Stimulated activated CD8-positive, alpha-beta memory T cell treated with anti-CD3 and anti-CD28 coated beads, Interleukin-7, amount 100 ng/mL, for 24 hours (primary cell): ENCODE measurements at places on chromosomes 3 and 15.

- no peak for DNase-seq
These were observed at the start of gene PLOD2 for GRCh38 chr3:146160964-146161662. Gene PLOD2, minus strand, starts transcription at chr3:146161184. Its CDS starts 195 bp downstream, at chr3:146160989.

GRCh38 chr3:173690542-173691180 is 293.1 kb downstream of the NLGN1 start:
- no peak for DNase-seq

GRCh38 chr3:32499585-32499984 is 3.1 kb downstream of the CMTM6 start:
- DNase-seq, result no peak

GRCh38 chr3:3778641-3779270 is 20.5 kb upstream of the LRRN1 start:
- DNase-seq, result no peak

DNA sequence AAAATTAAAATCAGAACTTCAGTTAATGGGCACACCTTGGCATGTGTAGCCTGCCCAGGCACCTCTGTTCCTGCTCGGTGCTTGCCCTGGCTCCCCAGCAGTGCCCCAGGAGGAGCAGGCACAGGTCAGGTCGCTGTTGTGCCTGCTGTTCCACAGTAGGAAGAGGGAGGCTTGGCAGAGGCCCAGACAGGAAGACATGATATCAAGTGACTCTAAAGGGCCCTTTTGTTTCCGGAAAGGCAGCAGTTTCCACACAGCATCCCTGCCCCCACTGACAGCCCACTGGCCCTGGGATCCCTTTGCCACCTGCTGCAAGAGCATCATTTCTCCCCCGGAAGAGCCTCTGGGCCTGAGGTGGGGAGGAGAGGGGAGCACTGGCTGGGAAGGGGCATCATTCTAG is 40.5 kb upstream of the HES1 start:
- no peak for DNase-seq

- DNase-seq, result no peak
These were observed 35.5 kb downstream of the LEO1 start for GRCh38 chr15:51936105-51936478.

DNA sequence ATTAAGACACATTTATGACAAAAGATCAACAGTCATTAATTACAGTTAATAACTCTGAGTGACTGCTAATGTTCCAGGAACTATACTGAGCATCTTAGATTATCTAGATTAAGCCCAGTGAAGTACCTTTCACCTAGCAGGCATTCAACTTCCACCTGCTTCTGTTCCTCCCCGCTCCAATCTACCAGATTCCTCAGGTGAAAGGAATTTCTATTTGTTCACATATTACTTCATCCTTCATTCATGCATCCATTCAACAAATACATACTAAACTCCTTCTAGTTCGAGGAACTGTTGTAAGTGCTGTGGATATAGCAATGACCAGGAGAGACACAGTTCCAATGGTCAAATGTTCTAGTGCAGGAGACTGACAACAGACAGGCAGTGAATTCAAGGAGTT is 139.3 kb downstream of the FILIP1L start:
- no peak for DNase-seq

DNA sequence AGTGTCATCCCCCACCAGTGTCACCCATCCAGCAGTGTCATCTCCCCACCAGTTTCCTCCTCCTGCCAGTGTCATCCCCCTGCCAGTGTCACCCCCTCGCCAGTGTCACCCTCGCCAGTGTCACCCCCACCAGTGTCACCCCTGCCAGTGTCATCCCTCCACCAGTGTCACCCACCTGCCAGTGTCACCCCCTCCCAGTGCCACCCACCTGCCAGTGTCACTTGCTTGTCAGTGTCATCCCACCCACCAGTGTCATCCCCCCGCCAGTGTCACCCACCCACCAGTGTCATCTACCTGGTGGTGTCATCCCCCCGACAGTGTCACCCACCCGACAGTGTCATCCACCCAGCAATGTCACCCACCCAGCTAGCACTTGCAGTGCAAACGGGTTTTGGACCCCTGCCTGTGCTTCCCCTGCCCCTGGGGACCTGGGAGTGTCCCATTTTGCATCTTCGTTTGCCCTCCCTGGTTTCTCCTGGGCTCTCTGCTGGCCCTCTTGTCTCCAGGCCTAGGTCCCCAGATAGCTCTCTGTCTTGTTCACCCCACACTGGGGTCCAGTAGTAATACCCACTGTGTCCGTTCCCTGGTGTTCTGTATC is 99.8 kb upstream of the PRR20G start:
- no peak for DNase-seq

DNA sequence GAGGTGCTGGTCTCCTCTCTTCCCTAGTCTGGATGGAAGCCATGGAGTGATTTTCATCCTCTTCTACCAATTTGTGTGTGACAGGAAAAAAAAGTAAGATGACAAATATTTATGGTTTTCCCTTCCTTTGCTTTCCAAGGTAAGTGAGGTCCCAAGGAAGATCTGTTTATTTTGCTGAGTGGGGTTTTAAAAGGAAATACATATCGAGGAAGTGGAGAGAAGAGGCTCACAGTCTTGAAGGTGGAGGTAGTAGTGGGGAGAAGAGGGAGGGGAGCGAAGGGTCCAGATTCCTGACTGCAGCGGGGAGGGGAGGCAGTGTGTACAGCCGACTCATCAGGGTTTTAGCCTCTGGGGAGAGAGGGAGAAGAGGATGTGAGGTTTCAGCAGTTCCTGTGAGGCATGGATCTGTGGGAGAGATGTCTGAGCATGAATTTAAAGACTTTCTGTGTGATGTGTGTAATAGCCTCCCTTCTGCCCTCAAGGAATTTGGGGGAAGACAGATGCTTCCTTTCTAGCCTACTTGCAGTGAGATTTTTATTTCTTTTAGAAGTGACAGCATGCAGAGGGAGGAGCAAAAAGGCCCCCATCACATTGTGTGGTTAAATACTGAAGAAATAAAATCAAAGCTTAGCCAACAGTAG is 272.4 kb downstream of the THRB start:
- DNase-seq, result no peak

DNA sequence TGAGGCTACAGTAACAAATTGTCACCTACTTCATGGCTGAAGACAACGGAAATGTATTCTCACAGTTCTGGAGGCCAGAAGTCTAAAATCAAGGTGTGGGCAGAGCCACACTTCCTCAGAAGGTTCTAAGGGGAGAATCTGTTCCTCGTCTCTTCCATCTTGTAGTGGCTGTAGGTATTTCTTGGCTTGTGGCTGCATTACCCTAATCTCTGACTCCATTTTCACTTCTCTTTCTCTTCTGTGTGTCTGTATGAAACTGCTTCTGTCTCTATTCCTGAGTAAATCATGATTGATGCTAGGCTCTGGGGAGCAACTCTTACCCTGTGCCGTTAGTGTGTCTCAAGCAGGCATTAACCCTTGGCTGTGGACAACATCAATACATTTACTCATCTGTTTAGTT is 164.7 kb downstream of the SQOR start:
- DNase-seq, result no peak

DNA sequence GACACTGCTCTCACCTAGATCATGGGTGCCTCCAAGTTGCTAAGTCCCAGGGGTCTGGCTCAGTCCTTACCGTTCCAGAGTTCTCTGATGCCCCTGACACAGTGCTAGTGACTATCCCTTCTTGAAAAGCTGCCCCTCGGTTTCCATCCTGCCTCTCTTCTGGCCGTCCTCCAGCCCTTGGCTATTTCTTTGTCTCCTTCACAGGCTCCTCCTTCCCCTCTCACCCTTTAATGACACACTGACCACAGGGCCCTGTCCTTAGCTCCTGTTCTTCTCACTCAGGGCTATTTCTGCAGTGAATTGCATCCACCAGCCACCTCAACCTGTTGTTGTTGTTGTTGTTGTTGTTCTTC is 31.1 kb downstream of the SLC28A1 start:
- no peak for DNase-seq

GRCh38 chr3:167450675-167451074 is 23.2 kb downstream of the SERPINI2 start:
- DNase-seq, result no peak

DNA sequence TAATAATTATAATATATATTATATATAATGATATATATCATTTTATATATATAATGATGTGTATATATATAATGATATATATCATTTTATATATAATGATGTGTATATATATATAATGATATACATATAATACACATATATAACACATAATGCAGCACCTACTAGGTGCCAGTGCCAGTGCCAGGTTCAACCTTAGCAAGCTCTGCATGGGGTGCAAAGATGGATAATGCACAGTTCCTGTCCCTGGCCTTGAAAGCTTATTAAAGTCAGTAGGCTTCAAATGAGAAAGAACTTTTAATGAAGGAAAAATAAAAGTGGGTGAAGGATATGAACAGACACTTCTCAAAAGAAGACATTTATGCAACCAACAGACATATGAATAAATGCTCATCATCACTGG is 192.7 kb upstream of the SLC2A2 start:
- no peak for DNase-seq

- DNase-seq, result no peak
These were observed 32.4 kb upstream of the PRTG start for GRCh38 chr15:55775316-55775715.
